ENCODE measurements at places on chromosomes 2 and 18.
A peak's percentile ranks its signal among the peaks of the same experiment; 100 is the strongest.

- DNase-seq: no peak
Observed at GRCh38 chr2:50719837-50720696, 311.9 kb downstream of the NRXN1 start.

DNA sequence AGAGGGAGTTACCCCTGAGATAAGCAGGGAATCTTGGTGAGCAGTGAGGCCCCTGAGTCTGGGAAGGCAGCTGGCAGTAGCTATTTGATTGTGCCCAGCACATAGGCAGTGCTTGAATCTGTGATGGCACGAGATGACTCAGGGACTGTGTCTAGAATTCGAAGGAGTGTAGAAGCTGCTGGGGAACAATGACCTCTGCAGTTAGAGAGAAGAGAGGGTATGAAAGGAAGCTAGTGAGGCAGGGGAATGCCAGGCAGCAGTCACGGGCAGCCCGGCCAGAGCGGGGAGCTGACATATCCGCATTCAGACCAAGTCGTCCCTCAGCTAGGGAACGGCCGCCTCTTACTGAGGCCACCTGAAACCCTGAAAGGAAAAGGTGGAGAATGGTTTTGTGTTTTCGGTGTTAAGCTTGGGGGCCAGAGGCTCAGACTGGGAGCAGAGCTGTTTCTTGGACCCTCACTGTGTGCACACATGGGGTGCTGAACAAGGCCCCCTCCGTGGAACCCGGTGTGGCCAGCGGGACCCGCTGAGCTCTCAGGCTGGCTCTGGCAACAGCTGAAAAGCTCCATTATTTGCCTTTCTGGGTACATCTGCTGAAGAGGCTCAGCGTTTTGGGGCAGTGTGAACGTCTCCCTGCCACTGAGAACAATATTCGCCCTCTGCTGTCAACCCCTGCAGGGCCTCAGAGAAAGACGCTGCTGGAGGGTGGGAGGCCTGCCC, 32.9 kb downstream of the ARHGEF4 start:
- DNase-seq: no peak

- DNase-seq: no peak
Observed at GRCh38 chr2:120844070-120844738, 108.5 kb downstream of the GLI2 start.

- DNase-seq: no peak
Observed at GRCh38 chr2:54879598-54880332, 156.3 kb downstream of the EML6 start.

DNA sequence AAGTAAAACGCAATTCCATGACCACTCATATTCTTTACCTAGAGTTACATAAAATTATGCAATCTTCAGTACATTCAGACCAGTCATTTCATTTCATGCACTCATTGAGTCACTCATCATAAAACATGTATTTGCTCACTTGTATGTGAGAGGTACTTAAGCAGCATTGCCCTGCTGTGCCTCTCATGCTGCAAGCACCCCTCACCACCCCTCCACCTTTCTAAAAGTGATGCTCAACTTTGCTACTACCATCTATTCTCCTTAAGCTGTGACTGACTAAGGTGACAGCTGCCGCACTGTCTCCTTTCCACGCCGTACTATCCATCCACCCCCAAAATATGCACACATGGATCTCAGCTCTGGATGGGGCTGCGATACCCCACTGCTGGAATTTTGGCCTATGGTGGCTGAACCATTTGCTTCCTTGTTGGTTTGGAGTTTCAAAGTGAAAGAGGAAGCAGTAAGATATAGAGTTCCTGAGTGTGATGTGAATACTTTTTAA, 7.2 kb downstream of the ARHGAP25 start:
- no peak for DNase-seq

- no peak for DNase-seq
Observed at GRCh38 chr2:217647226-217647625, 355.6 kb downstream of the TNS1 start.

DNA sequence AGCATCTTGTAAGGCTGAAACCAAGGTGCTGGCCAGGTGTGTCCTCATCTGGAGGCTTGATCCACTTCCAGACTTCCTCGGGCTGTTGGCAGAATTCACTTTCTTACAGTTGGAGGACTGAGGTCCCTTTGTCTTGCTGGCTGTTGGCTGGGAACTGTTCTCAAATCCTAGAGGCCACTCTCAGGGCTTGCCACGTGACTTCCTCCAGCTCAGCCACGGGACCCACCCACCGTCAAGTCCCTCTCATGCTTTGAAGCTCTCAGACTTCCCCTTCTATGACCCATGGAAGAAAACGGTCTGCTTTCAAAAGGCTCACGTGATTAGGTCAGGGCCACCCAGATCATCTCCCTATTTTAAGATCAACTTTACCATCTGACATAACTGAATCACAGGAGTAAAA, 77.1 kb downstream of the SMAD4 start:
- DNase-seq: peak; percentile 20

- no peak for DNase-seq
Observed at GRCh38 chr2:7860693-7861092, 821.2 kb upstream of the ID2 start.

Measured in hematopoietic multipotent progenitor cell treated with erythropoietin and hydrocortisone succinate and interleukin-3 and kit ligand, for 6 days (in vitro differentiated cells).